ENCODE measurements at places on chromosomes 2 and 18.

GRCh38 chr2:82501217-82501616 lies 1957.9 kb downstream of the SUCLG1 start:
- DNase-seq: no peak

DNA sequence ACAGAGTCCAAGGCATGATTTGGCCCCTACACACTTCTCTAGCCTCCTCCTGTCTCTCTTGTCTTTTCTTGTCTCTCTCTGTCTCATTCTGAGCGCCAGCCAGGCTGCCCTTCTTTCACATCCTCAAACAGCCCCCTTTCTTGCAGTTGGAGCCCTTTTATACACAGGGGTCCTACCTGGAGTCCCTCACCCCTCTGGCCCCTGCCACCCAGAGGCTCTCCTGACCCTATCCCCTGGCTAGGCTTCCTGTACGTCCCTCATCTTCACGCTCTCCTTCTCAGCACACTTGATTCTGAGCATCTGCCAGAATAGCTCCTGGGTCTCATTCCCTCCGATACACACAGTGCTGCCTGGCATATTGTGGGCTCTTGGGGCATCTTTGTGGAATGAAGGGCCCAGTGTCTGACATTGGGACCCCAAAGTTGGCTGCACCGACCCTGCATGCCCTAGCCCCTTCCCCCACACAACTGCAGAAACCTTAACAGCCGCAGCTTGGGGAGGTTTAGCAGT lies 261.9 kb downstream of the DYSF start:
- DNase-seq: no peak

DNA sequence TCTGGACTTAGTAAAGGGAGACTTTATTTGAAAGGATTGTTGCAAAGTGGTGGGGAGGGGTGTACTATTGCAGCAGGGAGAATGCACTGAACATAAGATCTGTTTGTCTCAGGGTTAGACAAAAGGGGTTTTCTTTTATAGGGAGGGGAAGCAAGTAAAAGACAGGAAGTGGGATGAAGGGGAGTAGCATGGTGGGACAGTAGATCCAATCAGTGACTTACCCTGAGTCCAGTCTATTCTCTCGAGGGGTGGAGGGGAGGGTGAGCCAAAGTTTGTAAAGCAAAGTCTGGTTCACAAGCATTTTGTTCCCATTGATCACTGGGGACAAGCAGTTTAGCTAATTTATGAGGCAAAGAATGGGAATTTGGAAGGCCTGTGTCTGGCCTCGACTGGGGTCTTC lies 35.0 kb upstream of the CYP27C1 start:
- DNase-seq: no peak

DNA sequence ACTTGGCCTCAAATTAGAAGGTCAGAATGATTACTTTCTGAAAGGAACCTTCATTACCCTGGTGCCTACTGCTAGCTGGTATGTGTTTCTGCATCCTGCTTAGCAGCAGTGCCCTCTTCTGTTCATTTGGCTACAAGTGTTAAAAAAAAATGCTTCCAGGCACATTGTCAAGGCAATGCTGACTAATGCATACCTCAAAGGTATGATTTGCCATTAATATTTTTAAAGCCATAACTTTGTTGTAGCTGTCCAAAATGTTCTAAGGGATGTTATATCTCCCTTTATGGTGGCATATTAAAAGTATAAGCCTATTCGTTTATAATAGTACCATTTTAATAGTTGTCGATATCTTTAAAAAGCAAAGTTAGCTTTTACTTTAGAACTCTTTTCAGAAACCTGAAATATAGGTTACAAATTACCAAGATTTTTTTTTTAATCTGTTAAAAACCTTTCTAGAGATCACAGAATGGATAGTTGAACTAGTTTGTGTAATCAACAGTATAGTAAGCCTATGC lies 52.0 kb upstream of the FAM171B start:
- DNase-seq: no peak

DNA sequence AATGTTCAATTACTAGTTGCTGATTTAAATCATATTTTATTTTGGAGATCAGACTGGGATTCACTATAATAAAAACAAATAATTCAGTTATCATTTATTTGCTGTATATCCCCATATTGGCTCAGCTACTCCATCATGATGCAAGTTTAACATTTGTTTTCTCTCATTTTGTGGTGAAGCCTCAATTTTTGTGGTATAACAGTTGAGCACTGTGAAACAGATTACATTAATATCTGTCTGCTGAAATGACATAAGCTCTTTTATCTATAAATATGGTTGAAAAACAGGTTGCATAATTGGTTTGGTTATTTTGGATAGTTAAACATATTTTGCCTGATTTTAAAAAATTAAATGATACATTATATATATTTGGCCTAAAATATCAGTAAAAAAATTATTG lies 67.7 kb downstream of the DPP4 start:
- DNase-seq: no peak

- DNase-seq: no peak
Measured at GRCh38 chr2:3606370-3607201, 11.7 kb downstream of the COLEC11 start.

- no peak for DNase-seq
Measured at GRCh38 chr2:119455066-119455718, 23.5 kb downstream of the TMEM37 start.
